ENCODE measurements at places on chromosomes 2 and 18.

- no peak for DNase-seq
These were observed 132.8 kb downstream of the ARHGAP15 start for GRCh38 chr2:143261986-143262385.

DNA sequence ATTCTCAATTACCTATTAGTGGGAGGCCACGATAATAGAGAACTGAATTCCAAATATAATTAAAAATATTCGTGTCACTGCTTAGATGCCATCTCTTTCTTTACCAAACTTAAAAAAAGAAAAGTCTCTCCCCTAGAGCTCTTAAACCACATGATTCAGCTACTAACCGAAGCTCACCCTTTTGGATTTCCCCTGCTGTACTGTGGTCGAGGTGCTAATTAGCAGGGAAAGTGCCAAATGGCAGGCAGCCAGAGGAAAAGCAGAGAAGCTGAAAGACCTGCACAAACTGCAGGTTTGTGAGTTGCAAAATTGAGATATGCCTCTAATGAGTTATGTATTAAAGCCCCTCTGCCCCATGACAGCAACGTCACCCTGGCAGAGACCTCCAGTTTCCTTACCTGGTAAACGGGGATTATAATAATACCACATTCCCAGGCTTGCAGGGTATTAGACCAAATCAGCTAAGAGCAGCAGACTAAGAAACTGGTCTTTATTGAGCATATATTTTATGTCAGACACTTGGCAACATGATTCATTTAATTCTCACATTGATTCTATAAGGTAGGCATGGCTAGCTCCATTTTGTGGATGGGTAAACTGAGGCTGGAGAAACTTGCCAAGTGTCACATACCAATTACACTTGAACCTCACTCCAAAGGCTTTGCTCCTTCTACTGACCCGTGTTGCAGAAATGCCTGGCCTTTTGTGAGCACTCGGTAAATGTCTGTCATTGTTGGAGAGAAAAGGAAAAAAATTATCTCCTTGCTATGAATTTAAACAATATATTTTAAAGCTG is 259.7 kb downstream of the LPIN1 start:
- peak; percentile 59 for DNase-seq

- no peak for DNase-seq
These were observed 101.5 kb upstream of the ODC1 start for GRCh38 chr2:10549621-10550020.

DNA sequence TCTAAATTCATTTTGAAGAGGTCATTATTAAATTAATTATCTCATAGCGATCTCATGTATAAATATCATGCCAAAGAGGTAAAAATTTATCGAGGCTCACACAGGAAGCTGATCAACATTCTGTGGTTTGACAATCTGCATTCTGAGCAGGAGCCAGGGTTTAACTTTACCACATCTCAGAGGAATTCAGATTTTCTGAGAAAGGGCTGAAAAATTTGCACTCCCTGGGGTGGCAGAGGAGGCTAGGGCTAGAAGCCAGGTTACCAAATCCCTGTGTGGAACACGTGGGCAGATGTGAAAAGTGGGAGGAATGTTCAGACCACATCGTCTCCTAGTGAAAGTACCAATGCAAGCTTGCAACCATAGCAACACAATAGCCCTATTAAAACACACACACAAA is 63.5 kb upstream of the CTLA4 start:
- no peak for DNase-seq

DNA sequence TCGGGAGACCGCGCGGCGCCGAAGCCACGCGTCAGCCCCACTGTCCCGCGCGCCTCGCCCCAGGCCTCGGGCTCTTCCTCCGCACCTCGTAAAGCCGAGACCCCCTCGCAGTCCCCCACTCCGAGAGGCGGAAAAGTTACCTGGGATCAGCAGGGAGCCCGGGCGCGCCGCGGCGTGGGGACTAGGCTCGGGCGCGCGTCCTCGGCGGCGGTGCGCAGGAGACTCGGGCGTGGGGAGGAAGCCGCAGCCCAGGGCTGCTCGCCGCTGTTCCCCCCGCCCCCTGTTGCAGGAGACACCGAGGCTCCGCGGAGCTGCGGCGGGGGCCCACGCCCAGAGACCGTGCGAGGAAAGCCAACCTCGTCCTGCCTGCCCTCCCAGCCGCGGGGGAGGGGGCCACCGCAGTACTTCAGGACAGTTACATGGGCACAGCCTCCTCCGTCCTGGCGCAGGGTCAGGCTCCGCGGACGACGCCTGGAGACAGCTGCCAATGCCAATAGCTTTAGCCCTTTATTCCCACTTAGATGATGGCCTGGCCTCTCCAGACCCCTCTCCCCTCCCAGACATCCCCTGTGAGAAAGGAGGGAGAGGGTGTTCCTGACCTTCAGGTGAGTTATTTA is at the start of gene EPB41L3:
Gene EPB41L3 (minus strand): TSS at position 225 of the 617 bp plus-strand sequence. CDS start 54,814 bp downstream, outside the sequence.
- no peak for DNase-seq

GRCh38 chr2:204743393-204743960 is 198.2 kb downstream of the PARD3B start:
- no peak for DNase-seq

DNA sequence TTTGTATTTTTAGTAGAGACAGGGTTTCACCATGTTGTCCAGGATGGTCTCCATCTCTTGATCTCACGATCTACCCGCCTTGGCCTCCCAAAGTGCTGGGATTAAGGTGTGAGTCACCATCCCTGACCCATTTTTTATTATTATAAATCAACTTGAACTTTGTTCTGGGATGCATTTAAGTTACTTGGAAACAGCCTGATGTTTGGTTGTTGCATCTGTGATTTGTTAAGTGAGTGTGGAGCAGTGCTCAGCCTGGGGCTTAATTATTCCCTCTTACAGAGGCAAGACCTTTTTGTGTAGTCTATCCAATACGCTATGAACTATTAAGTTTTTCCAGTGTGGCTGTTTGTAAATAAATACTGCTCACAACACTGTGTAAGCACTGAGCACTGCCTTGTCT is 32.6 kb downstream of the MTA3 start:
- no peak for DNase-seq

- no peak for DNase-seq
These were observed 680 bp downstream of the ATP5F1A start for GRCh38 chr18:46097431-46097800.

- no peak for DNase-seq
These were observed 213.5 kb downstream of the ZNF516 start for GRCh38 chr18:76281565-76281964.

DNA sequence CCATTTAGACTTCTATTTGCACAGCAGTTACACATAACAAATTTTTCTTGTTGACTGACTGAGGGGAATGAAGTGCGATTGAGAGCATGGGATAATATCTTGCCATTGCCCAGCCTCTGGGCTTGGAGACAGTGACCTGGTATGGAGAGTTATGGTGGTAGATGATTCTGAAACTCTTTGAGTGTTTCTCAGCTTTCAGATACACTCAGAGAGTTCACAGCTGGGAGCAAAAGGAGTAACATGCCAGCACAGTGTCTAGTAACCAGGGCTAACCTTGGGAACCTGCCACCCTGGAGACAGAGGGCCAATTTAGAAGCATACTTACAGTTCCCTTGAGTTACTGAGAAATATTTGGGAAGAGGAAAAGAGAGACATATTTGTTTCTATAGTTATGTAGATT is 1099.3 kb upstream of the CELF4 start:
- DNase-seq = no peak

- DNase-seq = no peak
These were observed 247.7 kb downstream of the ZNF385B start for GRCh38 chr2:179613701-179614100.

GRCh38 chr2:156322051-156322685 is 10.4 kb downstream of the NR4A2 start:
- DNase-seq = no peak

DNA sequence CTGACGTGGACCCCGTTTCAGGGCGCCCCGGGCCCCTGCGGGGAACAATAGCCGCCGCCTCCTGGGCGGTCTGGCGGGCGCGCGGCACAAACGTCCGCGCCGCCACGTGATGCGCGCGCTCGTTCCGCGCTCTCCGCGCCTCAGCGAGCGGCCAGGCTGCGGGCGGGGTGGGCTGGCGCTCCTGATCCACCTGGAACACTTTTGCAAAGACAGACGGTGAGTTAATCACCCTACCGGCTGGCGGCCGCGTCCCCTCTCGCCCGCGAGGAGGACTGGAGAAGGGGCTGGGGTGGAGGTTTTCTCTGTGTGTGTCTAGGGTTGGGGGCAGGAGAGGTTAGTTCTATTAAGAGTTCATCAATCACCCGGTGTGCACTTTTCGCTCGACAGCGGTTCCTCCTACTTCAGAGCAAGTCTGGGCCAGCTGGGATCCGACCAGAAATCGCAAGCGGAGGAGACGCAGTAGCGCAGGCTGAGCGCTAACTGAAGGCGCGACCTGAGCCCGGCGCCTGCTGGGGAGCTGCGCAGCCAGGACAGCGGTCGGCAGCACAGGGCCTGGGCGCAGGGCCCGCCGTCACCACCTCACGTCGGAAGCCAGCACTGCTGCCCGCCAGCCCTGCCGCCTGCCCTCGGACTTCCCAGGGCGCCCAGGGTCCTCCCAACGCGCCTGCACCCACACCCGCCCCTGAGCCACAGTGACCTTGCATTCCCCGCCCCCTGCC is 10.3 kb upstream of the HOXD1 start:
- DNase-seq = no peak

GRCh38 chr2:144510294-144510991 is 9.5 kb downstream of the ZEB2 start:
- no peak for DNase-seq

DNA sequence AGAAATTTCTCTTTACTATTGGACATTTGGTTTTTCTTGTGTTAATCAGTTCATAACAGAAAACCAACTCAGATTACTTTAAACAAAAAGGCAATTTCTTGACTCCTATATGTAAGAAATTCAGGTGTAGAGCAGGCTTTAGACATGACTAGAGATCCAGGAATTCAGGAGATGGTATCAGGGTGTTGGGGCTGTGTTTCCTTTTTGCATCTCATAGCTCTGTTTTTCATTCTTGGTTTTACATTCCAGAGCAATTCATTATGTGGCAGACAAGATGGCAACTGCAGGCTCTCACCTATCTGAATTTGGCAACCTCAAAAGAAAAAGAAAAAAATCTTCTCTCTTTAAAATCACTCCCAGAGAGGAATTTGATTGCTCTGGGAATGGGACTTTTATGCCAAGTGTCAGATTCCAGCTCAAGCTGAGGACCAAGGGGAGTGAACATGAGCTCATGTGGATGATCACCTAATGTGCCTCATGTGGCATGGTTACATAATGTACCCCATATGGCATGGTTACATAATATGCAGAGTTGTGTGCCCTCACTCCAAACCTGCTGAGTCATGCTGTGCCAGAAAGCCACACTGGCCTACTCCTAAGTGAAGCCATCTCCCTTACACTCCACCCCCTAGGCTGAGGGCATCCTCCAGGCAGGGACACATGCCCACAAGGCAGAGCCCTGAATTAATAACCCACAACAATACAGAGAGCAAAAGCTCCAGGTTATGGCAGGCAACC is 282.7 kb downstream of the MBD2 start:
- DNase-seq = no peak

GRCh38 chr2:170206246-170206645 is 28.3 kb downstream of the MYO3B start:
- DNase-seq = no peak

DNA sequence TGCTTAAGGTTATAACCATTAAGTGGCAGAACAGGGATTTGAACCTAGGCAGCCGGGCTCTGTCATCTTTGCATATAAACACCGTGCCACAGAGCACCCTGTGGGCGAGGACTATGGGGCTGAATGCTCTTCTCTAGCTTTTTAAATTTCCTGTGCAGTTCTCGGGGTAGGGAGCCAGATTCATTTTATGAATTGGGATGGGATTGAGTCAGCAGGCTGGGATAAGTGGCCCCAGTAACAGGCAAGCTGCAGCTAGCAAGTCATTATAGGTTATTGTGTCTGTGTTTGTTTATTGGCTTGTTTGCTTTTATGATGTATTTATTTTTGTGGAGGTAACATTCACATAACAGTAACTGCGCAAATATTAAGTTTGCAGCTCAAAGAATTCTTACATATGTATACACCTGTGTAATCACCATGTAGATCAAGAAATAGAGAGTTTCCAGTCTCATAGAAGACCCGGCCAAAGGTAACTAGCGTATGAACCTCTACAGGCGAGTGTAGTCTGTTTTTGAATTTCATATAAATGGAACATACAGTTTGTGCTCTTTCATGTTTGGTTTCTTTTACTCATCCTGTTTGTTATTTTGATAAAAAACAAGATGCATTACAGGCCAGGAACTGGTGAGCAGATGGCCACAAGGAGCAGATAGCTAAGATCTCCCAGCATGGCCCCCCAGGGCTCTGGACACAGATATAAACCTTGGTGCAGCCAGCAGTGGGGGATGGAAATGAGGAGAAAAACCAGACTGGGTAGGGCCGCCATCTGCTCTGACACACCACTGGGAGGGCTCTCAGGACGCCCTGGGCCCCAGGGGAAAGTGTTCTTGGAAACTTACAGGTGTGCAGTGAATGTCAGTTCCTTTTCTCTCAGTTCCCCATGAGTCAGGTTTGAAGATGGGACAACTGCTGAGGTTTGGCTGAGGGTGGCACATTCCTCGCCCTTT is 49.2 kb upstream of the GPR155 start:
- no peak for DNase-seq

- DNase-seq = no peak
These were observed 36.4 kb upstream of the SLC1A4 start for GRCh38 chr2:64952511-64953482.

GRCh38 chr2:164873210-164873908 is 31.7 kb upstream of the COBLL1 start:
- DNase-seq = no peak

DNA sequence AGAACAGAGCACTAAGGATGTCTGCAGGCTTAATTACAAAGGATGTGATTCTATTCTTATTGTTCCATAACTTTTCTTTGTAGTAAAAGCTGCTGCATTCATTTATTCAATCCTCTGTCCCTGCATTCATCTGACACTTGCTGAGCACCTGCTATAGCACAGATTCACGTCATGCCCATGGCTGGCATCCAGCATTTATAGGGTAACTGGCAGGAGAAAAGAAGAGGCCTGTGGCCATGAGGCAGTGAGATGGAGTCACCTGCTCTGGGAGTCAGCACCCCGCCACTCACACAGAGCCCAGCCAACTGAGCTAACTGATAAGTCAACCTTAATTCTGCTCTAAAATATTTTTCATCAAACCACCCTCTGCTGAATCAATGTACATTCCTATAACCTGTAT is 18.3 kb upstream of the CDC42EP3 start:
- DNase-seq = no peak

DNA sequence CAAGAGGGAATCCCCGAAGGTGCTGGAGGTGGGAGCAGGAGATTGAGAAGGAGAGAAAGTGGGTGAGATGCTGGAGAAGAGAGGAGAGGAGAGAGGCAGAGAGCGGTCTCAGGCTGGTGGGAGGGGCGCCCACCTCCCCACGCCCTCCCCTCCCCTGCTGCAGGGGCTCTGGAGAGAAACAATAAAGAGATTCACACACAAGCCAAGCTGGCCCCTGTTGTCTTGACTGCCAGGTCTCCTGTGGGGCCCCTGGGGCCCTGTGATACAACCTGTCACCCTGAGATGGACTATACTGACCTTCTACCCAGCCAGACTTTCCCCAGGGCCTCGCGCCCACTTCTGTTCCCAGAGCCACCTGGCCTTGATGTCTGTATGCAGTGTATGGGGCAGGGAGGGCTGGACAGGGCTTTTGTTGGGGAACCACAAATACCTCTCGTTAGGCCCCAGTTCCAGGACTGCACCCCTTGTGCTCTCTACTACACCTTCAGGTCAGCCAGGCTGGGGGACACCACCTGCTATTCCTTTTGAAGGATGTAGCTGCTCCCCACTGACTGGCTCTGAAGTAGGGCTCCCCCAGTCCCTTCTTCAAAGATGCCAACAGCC is 8.0 kb upstream of the SPEG start:
- DNase-seq = no peak

- no peak for DNase-seq
These were observed 56.7 kb downstream of the ADI1 start for GRCh38 chr2:3462493-3463104.

- no peak for DNase-seq
These were observed 93.0 kb downstream of the COL6A3 start for GRCh38 chr2:237320801-237321560.
